ENCODE measurements at places on chromosomes 4 and X.

DNA sequence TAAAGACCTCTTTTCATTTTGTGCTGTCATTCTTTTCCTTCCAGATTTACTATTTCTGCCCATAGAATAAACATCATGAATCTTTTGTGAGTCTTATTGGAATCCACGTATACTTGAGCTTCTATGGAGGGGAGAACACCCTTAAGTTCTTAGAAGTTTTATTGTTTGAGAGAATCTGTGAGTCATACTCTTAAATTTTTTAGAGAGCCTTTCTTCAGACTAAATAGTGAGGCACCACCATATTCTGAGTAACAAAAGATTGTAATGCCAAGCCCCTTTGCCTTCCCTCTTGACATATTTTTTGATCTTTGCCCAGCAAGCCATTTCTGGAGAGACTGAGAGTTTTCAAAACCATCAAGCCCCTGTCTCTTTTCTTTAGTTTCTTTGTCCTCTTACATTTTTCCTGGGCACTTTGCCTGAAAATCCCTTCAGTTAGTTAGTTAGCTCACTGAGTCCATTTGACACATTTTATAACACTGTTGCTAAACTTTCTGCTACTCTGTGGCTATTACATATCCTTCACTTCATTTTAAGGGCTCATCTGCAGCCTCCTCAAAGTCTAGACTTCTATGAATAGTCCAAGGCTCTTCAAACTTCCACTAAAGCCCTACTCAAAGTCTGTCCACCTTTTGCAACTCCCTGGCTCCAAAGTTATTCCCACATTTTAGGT, 65.3 kb upstream of the NDUFC1 start:
- DNase-seq, result peak; percentile 17

GRCh38 chr4:128853741-128854140, 44.2 kb downstream of the JADE1 start:
- no peak for DNase-seq

GRCh38 chr4:64777286-64777685, 368.0 kb upstream of the TECRL start:
- no peak for DNase-seq

DNA sequence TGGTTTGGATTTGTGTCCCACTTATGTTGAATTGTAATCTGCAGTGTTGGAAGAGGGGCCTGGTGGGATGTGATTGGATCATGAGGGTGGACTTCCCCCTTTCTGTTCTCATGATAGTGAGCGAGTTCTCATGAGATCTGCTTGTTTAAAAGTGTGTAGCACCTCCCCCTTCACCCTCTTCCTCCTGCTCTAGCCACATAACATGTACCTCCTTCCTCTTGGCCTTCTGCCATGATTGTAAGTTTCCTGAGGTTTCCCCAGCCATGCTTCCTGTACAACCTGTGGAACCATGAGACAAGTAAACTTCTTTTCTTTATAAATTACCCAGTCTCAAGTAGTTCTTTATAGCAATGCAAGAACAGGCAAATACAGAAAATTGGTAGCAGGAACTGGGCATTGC, 138.7 kb downstream of the INPP4B start:
- DNase-seq, result no peak

DNA sequence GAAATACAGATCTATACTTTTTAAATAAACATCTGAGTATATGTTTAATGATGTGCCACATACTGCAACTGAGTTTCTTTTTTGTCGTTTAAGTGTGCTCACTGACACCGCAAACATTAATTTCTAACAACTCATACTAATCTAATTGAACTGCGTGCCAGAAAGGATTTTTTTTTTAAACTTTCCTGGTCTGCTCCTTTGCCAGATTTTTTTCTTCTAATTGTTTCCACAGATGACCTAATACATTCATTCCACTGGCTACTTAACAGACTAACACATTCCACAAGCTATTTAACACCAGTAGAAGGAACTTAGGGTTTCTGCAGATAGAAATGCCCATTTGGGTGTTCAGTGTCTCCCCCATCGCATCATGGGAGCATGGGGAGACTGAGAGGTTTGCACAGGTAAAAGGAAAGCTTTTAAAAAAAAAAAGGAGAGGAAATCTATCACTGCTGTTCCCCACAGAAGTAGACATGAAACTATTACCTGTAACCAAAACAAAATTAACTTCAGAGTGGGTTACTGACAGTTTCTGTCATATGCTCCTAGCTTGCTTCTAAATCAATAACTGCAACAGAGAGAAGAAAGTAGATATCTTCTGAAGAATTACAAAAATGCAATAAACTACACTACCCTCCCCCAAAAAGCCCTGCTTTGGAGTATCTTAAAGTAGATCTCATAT, 31.6 kb downstream of the SH3KBP1 start:
- DNase-seq, result no peak

- peak; percentile 94 for DNase-seq
Measured at GRCh38 chr4:177235026-177235425, 74.6 kb upstream of the NEIL3 start.

DNA sequence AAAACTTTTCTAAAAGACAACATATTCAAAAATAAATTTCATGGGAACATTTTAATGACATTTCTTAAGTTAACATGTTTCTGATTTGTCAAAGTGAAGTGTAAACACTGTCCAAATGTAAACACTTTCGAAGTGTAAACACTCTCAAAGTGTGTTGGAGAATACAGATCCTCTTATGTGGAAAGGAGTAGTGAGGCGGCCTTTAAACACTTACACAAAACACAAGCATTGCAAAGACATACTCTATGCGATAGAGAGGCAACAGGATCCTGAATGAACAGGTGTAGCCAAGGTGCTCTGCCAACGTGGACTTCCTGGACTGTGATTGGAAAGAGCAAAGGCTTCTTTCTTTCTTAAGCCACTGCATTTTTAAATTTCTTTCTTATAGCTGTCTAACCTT, 62.7 kb upstream of the PGM2 start:
- no peak for DNase-seq

DNA sequence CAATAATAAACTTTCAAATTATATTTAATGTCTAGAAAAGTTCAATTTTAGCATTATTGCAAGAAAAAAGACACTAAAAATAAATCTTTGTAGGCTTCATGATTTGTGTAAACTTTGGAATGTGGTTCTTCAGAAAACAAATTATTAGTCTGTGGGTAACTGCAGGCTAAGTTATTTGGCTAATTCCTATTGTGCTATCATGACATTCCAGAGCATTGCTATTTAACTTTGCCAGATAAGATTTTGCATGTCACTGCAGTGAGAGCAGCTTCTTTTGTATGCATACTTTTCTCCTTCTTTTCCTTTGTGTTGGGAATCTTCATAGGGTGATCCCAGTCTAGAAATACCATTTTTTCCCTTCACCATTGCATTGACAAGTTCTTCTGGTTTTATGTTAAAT, 130.0 kb downstream of the AWAT2 start:
- DNase-seq, result no peak

DNA sequence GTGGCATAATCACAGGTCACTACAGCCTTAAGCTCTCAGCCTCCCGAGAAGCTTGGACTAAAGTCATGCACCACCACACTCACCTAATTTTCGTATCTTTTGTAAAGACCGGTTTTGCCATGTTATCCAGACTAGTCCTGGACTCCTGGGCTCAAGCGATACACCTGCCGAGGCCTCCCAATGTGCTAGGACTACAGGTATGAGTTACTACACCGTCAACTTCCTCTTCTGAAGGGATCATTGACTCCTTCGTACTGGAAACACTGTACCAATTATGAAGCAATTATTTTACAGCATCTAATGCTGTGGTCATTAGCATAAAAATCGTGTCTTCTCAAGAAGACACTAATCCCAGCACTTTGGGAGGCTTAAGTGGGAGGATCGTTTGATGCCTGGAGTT, 35.2 kb downstream of the PDS5A start:
- no peak for DNase-seq

DNA sequence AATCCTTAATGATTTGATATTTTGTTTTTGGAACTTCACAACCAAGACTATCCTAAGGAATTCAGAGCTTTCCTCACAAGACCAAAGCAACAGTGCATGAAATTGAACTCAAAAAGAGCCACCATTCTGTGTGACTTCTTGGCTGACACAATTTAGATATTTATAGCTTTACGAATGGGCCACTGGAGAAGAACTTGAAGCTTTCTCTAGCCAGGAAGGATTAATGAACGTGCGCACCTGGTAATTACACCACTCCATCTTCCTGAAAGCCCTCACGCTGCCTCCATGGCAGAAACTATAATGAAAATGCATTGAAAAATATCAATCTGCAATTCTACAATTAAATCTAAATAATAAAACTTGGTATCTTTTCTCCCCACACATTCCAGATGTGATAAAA, 1057.8 kb downstream of the DMD start:
- no peak for DNase-seq

DNA sequence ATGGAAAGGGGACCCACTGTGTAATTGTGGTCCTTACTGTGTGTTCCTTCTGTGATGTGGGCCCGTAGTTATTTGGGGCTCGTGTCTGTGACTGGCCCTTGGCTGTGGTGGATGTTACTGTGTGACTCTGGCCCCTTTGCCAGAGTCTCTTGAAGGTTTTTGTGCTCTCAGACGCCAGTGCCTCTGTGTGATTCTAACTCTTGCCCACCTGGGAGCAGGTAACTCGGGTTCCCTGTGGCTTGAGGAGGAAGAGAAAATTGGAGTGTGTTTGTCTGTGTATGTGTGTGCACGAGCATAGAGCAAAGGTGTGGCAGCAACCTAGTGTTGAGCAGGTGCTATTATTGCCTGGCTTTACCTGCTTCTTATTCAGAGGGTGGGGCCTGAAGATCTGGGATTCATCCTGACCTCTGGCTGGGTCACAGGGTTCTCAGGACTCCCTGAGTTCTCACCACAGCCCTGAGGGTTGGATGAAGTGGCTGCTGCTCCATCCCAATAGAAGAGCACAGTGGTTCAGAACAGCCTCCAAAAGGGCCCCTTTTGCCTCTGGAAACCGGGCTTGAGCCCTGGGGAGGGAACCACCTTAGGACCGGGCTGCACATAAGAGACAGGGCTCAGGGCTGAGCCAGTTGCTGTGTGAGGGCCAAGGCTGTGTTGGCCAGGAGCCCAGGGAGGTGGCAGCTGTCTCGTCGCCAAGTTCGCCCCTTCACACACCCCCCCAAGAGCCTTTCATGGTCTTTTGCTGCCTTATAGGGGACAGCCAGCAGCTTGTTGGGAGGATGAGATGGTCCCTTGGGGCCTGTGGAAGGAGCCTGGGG, 1.3 kb downstream of the RBM10 start:
- no peak for DNase-seq

GRCh38 chrX:49878128-49878833, 1.0 kb upstream of the USP27X start:
- DNase-seq, result no peak

DNA sequence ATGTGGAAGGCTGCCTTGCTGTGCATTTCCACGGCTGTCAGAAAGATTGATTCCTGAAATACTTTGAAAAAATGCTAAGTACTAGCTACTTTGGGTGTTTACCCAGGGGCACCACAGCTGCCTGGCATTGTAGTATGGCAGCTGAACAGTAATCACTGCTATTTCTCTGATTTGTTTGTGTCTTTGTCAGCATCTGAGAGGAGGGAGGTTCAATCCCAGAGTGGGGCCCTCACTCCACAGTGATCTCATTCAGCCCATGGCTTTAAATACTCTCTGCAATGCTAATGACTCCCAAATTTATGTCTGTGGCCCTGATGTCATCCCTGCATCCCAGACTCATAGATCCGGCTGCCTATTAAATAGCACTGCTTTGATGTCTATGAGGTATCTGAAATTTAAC, 575.3 kb upstream of the MAGEB2 start:
- no peak for DNase-seq

GRCh38 chr4:158461336-158461735, 60.3 kb upstream of the RXFP1 start:
- no peak for DNase-seq

- DNase-seq, result no peak
Measured at GRCh38 chr4:11931266-11931820, 502.6 kb upstream of the HS3ST1 start.

DNA sequence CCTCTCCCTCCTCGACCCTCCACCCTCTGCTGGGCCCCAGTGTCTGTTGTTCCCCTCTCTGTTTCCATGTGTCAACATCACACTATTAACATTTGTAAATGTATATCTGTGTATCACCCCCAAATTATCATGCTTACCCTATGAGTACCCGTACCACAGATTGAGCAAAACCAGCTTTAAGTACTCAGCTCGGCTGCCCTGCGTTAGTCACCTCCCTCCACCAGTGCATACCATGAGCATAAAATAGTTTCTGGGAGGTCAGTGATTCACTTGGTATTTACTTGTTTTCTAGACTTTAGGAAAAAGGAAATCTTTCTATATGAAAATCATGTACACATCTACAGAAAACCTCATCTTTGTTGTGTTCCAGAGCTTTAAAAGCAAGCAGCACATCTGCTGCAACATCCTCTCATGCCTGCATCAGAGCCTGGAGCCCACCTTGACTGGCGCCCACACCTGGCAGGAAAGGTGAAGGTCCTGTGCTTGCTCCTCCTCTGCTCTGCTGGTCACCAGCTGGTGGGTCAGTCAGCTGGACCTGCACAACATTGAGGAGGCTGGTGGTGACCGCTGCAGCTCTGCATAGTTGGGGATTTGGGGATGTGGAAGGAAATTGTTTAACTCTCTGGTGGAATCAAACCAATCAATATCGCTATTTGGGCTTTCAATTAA, 214.4 kb upstream of the KLF3 start:
- DNase-seq, result peak; percentile 43

DNA sequence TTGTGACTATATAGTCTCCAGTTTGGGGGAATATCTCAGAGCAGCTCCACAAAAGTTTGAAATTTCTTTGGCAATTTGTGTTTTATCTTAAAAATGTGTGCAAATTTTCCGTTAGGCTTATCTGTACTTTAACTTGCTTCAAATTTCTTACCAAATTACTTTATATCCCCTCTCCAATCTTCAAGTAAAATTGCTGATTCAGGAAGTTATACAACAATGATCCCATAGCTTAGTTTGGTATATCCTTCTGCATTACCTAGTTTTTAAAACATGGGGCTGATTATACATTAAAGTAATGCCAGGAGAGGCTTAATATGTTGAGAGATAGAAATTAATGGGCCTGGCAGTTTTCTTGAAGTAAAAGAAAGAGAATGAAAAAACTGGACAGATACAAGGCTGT, 66.6 kb downstream of the TAF1 start:
- DNase-seq, result no peak

GRCh38 chrX:119427024-119427794, 28.1 kb downstream of the SLC25A43 start:
- DNase-seq, result peak; percentile 36

- DNase-seq, result peak; percentile 82
Measured at GRCh38 chr4:138406876-138407275, 164.7 kb upstream of the SLC7A11 start.

GRCh38 chr4:69489856-69490255, 5.8 kb downstream of the UGT2B4 start:
- peak; percentile 54 for DNase-seq

GRCh38 chr4:139682741-139683151, 17.1 kb downstream of the MGST2 start:
- DNase-seq, result peak; percentile 41

- DNase-seq, result no peak
Measured at GRCh38 chr4:6325788-6326290, 56.2 kb downstream of the WFS1 start.
